ENCODE measurements at places on chromosomes 7 and 10. TPM values are rescaled to one million over a fixed set of nuclear protein-coding genes. Genes with fewer than 3 reads are reported as not detected.

DNA sequence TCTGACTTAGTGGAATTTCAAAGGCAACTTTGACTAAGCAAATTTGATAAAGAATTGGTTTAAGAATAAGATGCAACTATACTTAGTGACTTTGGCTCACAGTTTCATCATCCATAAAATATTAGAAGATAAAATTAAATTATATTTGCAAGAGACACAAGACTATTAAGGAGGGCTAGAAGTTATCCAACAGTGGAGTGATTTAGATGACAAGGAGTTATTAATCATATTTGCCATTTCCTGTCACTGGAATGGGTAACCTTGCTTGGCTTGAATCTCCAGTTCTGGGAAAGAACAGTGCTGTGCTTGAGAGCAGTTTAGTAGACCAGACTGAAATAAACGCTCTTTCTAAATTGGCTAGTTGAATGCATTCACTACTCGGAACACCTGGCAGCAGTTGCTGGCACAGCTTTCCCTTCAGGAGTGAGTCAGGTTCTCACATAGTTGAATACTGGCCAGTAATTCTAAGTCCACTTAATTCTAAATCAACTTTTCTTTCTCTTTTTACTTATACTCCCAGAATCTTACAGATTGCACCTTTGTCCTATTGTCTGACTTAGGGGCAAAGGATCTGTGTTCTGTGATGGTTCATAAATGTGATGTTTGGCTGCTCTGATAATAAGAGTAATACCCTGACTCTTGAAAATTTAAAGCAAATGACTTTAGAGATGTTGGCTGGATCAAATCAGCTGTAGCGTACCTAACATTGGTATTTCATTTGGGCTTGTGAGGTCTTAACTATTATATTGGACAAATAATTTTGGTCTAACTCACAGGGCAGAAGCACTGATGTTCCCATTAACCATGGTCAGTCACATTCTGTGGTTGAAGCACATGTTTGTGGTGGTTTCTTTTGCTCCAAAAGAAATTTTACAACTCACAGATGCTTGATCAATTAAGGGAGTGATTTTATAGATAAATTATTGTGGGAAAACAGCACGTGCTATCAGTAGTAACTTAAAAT lies 16.6 kb downstream of the STMP1 start:
- H3K4me3 ChIP-seq = no peak overlapping the region
- H3K4me1 ChIP-seq = peaks cover 13% of the 10 kb centered on the region
- H3K27ac ChIP-seq = no peak overlapping the region
- DNase-seq = no peak
- H3K36me3 ChIP-seq = peaks cover 8% of the 10 kb centered on the region
- H3K27me3 ChIP-seq = peaks cover 3% of the 10 kb centered on the region

GRCh38 chr10:5964736-5965135 lies 12.6 kb downstream of the IL15RA start:
- no peak for DNase-seq
- H3K4me1 ChIP-seq = peaks cover 8% of the 10 kb centered on the region
- no peaks in the 10 kb centered on the region for H3K36me3 ChIP-seq
- no peak overlapping the region for H3K4me3 ChIP-seq
- H3K27me3 ChIP-seq = peaks cover 3% of the 10 kb centered on the region

- H3K27me3 ChIP-seq = peaks cover 16% of the 10 kb centered on the region
- peak overlapping the region; percentile 8 for H3K27ac ChIP-seq
- H3K4me3 ChIP-seq = peak overlapping the region; percentile 30
- peaks cover 8% of the 10 kb centered on the region for H3K4me1 ChIP-seq
- DNase-seq = no peak
- H3K36me3 ChIP-seq = no peaks in the 10 kb centered on the region
Measured at GRCh38 chr10:123995082-123995460, 98.3 kb downstream of the CHST15 start.

DNA sequence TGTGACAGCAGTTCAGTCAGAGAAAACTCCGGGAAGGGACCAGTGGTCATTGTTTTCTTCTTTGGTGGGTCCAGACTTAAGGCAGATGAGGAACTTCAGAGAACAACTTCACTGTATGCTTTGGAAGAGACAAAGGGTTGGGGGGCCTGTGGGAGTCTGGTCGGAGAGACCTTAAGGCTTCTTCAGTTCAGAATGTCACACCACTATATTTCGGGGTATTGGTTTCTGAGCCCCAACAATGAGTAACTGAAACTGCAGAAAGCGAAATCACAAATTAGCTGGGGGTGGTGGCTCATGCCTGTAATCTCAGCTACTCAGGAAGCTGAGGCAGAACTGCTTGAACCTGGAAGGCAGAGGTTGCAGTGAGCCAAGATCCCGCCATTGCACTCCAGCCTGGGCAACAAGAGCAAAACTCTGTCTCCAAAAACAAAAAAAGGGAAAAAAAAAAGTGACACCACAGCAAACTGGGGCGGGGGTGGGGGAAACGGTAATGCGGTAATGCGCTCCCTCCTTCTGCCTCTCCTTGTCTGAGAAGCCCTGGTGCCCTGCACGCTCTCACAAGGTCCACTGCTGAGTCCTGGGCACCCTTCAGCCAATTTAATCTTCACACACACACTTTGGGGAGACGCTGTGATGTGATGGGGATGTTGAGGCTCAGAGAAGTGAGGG lies 2.2 kb upstream of the ADIRF start:
- H3K36me3 ChIP-seq = no peaks in the 10 kb centered on the region
- H3K27ac ChIP-seq = peak overlapping the region; percentile 90
- peaks cover 14% of the 10 kb centered on the region for H3K27me3 ChIP-seq
- H3K4me1 ChIP-seq = peaks cover 28% of the 10 kb centered on the region
- no peak for DNase-seq

DNA sequence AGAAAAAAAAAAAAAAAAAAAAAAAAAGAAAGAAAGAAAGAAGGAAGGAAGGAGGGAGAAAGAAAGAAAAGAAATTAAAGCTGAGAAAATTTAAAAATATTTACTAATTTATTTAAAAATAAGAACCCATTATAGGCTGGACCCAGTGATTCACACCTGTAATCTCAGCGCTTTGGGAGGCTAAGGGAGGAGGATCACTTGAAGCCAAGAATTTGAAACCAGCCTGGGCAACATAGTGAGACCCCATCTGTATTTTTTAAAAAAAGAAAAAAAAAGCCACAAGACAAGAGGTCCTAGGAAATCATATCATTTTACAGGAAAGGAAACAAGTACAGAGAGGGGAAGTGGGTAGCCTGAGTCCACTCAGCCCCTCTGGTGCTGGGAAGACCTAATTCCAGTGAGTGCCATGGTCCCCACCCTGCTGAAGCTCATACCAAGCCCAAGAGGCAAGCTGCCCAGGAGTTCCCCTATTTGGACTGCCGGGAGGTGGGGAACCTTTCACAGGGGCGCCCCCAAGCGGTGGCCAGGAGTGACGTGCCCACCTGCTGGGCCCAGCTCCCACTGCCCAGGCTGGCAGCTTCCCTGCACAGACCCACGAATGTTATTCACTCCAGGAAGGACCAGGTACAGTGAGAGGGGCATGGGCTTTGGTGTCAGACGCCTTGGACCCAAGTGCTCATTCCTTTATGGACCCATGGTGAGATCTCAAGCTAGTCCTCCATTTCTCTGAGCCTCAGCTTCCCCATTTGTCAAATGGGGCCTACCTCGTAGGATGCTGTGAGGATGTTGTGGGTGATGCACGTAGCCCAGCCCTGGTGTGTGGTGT lies 133.6 kb downstream of the ZMIZ1 start:
- peaks cover 27% of the 10 kb centered on the region for H3K27me3 ChIP-seq
- no peak overlapping the region for H3K27ac ChIP-seq
- peaks cover 5% of the 10 kb centered on the region for H3K36me3 ChIP-seq
- DNase-seq = peak; percentile 73

DNA sequence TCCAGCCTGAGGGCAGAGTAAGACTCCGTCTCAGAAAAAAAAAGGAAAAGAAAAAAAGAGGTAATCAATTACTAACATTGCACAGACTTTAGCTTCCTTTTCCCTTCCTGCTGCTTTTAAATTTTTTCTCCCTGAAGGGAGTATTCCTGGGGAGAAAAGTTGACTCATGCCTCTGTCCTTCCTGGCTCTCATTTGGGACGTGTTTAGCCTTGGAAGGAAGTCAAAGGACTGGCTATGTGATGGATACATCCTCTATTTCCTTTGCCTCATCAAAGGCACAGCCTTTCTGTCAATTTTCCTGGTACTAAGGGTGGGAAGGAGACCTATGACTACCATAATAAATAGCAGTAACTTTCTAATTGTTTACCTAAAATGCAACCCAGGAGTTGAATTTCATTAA lies 77.6 kb downstream of the ITGA8 start:
- H3K4me3 ChIP-seq = no peak overlapping the region
- DNase-seq = no peak
- no peaks in the 10 kb centered on the region for H3K4me1 ChIP-seq
- H3K27ac ChIP-seq = no peak overlapping the region
- no peaks in the 10 kb centered on the region for H3K36me3 ChIP-seq
- no peaks in the 10 kb centered on the region for H3K27me3 ChIP-seq

CYP3A4 gene
- total RNA-seq = not detected

BAIAP2L1 gene
- total RNA-seq = 0.66 TPM

GRCh38 chr7:101235050-101235449 lies 2.6 kb downstream of the CLDN15 start:
- H3K4me1 ChIP-seq = peaks cover 3% of the 10 kb centered on the region
- no peak overlapping the region for H3K27ac ChIP-seq
- H3K4me3 ChIP-seq = no peak overlapping the region
- peaks cover 6% of the 10 kb centered on the region for H3K27me3 ChIP-seq
- no peaks in the 10 kb centered on the region for H3K36me3 ChIP-seq
- DNase-seq = peak; percentile 38

JAKMIP3 gene
- total RNA-seq = 0.44 TPM

Measured in glutamatergic neuron (in vitro differentiated cells).